SJCRH30 (cell line): ENCODE measurements at places on chromosomes 1 and 21.

DNA sequence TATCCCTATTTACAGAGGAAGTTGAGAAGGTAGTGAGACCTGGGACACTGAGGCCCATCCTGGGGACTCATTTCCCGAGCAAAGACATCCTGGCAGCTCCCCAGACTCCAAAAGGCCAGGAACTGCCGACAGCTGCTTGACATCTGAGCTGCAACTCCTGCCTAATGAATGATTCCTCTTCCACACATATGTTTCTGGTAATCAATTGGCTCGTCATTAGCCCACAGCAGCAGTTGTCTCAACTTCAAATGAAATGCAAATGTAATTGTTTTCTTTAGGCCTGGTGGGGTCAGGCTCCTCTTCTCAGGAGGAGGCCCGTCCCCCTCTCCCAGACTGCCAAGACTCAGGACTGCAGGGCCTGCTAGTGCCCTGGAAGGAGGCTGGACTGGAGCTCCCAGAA, 61.8 kb upstream of the DISP3 start:
- DNase-seq, result peak; percentile 74

DNA sequence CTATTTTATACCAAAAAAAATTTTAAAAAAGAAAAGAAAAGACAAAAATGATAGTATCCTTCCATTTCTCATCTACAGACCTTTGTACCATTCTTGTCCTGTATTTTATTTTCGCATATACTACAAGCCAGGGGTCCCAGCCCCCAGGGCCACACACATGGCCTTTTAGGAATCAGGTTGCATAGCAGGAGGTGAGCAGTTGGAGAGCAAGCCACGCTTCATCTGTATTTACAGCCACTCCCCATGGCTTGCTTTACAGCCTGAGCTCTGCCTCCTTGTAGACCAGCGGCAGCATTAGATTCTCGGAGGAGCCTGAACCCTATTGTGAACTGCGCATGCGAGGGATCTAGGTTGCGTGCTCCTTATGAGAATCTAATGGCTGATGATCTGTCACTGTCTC, 39.8 kb downstream of the RASSF5 start:
- no peak for DNase-seq

DNA sequence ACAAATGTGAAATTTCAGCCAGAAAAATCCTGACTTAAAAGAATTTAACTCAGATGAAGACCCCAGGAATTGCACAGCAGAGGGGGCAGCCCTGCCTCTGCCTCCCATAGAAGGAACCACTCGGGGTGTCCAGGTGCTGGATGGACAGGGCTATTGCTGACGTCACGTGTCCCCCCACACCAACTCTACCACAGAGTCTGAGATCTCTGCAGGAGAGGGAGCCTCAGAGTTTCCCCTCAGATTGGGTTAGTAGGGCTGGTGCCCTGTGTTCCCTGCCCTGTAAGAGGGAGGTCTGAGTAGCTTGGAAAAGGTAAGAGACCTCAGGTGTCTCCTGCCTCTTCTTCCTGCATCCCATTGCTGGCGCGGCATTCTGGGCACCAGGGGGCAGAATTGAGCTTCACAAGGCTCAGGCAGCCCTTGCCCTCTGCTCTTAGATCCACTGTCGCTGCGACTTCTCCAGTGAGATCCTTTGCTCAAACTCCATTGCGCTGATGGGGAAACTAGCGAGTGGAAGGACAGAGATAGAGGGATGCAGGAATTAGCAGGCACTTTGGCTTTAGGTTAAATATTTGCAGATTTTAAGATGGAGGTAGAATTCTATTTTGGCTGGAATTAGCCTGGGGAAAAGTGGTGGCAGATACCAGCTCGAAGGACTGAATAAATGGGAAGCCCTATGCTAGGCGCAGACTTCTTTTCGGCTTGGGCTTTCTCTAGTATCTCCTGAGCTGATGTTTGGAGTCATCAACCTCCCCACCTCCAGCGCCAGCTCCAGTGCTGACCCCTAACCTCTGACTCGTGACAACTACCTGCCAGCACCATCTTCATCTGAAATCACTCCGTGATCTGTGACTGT, 42.8 kb upstream of the DMBX1 start:
- peak; percentile 82 for DNase-seq

DNA sequence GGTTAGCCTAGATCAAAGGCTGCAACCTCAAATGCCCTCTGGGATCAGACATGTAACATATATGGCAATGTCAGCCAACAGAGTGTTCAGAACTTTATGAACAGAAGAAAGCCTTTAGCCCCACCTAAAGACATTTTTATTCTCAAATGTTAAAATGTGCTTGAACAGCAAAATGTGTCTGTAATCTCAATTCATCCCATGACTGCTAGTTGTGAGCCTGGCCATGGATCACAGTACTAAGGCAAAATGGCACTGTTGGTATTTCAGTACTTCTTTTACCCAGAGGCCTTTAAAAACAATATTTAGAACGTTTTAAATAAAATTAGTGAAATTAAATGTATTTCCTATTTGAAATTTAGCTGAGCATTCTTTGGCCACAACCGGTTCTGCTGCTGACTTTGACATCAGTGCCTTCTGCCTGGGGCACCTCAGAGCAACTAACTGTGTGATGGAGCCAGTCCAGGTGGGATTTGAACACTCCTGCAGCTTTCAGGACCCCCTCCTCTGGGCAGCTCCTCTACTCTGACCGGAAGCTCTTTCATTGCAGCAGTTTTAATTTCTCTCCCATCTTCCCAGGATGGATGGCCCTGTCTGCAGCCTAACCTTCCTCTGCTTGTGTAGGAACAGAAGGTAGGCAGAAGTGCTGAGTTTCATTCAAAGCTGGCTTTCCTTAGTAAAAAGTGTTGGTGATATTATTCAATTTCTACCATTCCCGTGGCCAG, 68.3 kb upstream of the NFIA start:
- no peak for DNase-seq

DNA sequence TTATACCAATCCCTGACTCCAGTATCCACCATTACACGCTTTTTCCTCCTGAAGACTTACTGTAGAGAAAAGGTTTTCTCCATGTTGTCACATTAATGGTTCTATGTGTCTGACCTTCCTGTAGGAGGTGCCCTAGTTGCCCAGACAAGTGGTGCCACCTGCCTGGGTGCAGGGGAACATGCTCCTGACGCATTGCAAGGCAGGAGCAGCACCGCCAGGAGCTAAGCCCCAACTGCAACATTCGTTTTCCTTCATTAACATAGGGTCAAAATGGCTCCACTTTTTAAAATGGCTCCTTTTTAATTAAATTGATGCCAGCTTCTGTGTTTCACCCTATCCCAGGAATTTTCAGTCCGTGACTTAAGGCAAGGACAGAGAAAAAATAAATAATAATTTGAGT, 220.1 kb upstream of the SAMSN1 start:
- DNase-seq, result peak; percentile 17
